ENCODE measurements at places on chromosomes 11 and 22.

DNA sequence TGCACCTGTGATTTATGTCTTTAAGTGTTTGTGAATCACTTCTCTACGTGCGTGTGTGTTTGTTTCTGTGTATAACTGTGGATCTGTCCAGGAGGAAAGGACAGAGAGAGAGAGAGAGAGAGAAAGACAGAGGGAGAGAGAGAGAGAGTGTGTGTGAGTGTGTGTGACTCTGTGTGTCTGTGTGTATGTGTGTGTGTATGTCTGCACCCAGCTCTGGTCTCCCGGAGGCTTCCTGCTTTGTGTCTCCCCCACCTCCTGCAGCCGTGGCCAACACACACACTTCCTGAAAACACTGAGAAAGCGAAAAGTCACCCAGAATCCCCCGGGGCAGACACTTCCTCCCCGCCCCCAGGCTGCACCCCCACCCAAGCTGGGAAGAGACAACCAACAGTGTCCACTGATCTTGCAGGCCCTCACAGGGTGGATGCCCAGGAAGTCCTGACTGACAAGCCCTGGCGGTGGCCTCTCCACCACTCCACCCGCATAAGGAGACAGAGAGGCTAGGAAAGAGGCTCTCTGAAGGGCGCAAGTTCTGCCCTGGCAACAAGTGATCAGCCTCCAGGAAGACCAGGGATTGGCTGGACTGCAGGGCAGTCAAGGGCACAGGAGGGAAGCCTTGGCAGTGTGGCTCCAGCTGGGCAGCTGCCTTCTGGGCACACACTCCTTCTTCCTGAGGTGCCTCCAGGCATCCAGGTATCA lies 30.0 kb downstream of the ARAP1 start:
- peak; percentile 93 for DNase-seq

GRCh38 chr11:64810891-64811272 lies 531 bp upstream of the MEN1 start:
- DNase-seq = no peak

GRCh38 chr22:41021613-41022454 lies 70.6 kb upstream of the EP300 start:
- DNase-seq = peak; percentile 92

GRCh38 chr11:71562120-71562519 lies 3.2 kb upstream of the KRTAP5-10 start:
- no peak for DNase-seq

- DNase-seq = peak; percentile 89
Measured at GRCh38 chr11:206526-207207, 532 bp downstream of the BET1L start.

DNA sequence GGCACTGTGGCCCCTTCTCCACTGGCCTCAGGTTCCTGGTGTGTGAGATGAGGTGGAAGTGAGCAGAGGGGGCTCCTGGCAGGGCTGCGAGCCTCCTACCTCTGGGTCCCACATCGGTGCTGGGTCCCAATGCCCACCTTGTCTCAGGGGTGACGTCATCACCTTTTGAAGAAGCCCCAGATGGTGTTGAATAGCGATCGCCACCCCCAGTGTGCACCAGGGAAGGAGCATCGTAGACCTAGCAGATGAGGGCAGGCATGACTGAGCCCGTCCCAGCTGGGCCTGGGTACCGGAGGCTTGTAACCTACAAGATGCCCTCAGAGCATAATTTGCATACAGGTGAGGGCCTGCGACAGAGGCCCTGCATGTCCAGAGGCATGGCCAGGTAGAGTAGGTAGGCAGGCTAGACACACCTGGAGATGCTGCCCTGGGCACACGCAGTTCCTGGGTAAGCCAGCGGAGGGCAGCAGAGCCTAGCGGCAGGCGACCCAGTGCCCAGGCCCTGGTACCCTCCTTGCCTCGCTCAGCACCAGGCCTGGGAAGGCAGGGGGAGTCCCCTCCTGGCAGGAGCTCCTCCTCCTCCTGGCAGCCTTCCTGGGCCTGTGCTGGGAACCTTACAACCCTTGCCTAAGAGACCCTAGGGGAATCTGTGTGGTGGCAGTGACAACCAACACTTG lies 52.5 kb downstream of the TPCN2 start:
- DNase-seq = peak; percentile 93

DNA sequence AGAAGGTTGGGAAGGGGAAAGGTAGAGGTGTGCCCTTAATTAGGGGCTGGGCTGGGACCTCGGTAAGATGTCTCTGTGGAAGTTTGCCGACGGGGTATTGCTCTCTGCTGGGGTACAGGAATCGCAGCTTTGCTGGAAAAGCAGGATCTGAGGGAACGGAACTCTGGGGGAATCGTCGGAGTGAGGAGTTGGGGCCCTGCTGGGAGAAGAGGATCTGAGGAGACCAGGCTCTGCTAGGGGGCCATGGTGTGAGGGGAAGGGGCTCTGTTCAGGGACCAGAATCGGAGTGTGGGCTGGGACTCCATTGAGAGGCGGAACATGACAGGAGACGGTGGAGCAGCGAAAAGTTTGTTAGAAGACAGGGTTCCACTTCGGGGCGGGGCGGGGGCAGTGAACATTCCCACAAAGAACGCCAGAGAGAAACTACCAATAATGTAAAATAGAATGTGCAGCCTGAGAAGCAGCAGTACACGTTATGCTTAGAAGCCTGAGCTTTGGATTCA lies 456 bp downstream of the AAMDC start:
- DNase-seq = no peak

GRCh38 chr11:15714641-15715399 lies 600.1 kb downstream of the INSC start:
- DNase-seq = no peak

Measured in mesenteric fat pad (tissue), 1 donor.